ENCODE measurements at places on chromosomes 13 and 19.

- ATAC-seq = peak; percentile 34
Measured at GRCh38 chr13:21739771-21740170, 68.9 kb downstream of the FGF9 start.

GRCh38 chr19:3897936-3898335 lies 17.5 kb downstream of the ATCAY start:
- no peak for ATAC-seq

DNA sequence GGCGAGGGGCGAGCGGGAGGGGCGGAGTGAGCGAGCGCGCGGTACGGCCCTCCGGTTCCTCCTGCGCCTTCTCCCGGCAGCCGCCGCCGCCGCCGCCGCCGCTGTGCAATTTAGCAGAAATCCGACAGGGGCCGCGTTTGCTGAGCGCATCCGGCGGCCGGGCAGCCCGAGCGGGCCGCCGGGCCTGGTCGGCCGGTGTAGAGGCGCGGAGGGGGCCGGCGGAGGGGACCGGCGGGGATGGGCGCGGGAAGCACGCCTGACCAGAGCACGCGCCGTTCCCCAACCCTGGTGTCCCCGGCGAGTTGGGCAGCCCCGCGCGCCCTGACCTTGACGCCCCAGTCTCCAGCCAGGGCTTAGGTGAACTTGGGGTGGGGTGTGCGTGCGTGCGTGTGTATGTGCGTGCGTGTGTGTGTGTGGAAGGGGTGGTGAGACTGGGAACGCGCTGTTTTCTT lies 144.5 kb upstream of the ZNF536 start:
- peak; percentile 58 for ATAC-seq

- no peak for ATAC-seq
Measured at GRCh38 chr13:84279166-84279565, 396.9 kb upstream of the SLITRK1 start.

- ATAC-seq = no peak
Measured at GRCh38 chr13:92197669-92198068, 799.2 kb downstream of the GPC5 start.

DNA sequence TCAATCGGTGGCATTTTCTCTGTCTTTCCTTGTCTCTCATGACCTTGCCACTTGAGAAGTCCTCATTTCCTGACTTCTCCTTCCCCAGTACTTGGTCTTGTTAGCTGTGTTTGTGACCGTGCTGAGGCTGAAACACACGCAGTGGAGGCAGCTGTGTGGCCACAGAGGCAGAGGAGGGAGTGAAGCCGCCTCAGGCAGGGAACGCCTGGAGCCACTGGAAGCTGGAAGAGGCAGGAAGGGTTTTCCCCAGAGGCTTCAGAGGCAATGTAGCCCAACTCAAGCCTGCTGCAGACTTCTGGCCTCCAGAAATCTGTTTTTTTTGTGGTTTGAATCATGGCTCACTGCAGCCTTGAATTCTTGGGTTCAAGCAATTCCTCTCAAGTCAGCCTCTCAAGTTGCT lies 29.2 kb upstream of the ARGLU1 start:
- no peak for ATAC-seq

GRCh38 chr19:3733549-3734309 lies 25.5 kb downstream of the TJP3 start:
- ATAC-seq = no peak

DNA sequence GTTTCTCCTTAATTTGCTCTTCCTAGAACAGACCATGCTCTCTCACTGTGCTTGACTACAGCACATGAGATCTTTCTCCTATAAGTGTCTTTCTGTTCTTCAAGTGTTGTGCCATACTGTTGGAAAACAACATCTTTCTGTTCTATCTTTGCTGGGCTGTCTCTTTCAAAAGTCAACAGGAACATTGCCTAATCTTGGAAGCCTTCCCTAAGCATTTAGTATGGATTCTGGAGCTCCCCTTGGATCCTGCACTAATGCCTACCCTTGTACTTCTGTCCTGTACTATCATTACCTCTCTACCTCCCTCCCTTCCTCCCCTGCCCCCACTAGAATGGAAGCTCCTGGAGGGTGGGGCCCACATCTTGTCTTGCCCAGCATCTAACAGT lies 26.8 kb downstream of the STARD13 start:
- no peak for ATAC-seq

DNA sequence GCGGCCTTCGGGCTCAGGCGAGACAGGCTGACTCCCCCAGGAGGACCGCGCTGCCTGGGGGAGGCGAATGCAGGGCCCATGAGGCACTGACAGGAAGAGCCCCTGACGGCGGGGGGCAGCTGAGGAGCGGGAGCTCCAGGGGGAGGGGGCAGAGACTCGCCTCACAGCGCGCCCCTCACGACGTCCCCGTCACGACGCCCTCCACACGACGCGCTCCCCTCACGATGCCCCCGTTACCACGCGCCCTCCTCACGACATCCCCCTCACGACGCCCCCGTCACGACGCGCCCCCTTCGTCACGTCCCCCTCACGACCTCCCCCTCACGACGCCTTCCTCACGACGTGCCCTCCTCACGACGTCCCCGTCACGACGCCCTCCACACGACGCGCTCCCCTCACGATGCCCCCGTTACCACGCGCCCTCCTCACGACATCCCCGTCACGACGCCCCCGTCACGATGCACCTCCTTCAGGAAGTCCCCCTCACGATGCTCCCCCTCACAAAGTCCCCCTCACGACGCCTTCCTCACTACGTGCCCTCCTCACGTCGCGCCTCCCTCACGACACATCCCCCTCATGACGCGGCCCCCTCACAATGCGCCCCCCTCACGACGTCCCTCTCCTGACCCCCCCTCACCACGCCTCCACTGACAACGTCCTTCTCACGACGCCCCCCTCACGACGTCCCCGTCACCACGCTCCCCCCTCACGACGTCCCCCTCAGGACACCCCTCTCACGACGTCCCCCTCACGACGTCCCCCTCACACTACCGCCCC lies 99.6 kb downstream of the ING1 start:
- ATAC-seq = no peak

- no peak for ATAC-seq
Measured at GRCh38 chr13:32019612-32020233, 11.9 kb upstream of the FRY start.

DNA sequence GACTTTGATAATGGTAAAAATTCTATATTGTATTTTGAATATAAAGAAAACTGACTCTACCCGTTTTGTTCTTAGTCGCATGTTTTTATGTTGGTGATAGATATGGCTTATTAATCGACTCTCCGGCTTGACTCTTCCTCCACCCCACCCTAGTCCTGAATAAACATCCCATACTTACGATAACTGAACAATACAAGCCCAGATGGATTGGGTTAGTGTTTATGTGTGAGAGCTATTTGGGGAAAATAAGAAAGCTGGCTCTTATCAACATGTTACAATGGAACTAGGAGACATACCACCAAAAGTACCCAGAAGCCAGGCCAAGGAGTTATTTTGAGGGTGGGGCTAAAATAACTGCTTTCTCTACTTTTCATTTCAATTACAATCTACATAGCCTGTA lies 796.3 kb downstream of the DIAPH3 start:
- ATAC-seq = no peak

GRCh38 chr13:25372284-25373081 lies 709 bp downstream of the ATP8A2 start:
- ATAC-seq = peak; percentile 84

- ATAC-seq = no peak
Measured at GRCh38 chr13:42777467-42777866, 3.9 kb upstream of the FAM216B start.

DNA sequence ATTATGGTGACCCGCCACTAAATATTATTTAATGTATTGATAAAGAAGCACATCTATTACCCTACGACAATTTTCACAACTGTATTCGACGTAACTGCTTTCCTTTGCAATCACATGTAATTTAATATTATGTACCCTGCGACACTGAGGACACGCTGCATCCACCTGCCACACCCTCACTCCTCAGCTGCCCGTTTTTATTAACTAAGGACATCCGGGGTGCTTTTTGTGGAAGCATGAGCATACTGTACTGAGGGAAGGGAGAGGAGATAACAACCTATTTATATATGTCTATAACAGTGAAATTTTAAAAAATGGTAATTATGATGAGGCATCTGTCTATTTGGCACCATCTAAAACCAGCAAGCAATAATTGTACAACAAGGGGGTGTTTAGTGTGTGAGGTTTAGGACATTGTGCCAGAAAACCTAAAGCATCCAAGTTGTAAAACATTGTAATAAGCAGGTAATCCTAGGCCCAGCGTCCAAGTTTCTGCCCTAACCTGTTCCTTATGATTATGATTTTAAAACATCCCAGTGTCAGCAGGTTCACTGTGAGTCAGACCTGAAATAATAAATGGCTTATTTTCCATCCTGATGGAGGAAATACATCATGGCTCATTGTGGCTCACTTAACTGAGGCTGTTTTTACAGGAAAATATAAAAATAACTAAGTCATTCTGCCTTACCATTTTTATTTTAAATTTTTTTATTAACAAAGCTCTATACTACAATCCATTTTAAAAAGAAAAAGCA lies 56.3 kb downstream of the FOXO1 start:
- ATAC-seq = no peak

DNA sequence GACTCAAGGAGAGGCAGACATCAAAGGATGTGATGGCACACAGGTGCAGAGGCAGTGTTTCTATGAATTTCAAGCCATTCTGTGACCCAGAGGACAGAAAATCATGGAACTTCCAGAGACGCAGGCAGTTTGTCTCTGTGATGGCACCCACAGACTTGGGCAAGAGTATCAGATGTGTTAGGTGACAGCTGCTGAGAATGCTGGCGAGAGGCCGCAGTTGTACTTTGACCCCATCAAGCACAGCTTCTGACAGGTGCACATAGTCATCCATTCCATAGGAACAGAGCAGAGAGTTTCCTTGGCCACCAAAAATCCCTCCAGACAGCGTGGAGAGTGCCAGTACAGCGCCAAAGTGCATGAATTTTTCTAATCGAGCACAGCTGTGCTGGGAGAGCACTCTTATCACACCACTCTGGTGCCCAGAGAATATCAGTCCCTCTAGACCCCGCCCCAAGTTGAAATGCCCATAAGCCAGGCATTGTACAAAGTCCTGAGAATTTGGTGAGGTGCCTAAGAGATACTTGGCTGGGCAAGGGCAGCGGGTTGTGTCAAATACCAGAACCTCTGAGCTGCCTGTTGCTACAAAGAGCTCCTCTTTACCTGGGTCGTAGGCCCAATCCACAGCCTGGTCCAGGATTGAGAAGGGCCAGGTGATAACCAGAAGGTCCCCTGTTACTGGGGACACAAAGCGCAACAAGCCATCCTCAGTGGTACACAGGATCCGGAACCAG lies 12.4 kb downstream of the WDR87 start:
- no peak for ATAC-seq

DNA sequence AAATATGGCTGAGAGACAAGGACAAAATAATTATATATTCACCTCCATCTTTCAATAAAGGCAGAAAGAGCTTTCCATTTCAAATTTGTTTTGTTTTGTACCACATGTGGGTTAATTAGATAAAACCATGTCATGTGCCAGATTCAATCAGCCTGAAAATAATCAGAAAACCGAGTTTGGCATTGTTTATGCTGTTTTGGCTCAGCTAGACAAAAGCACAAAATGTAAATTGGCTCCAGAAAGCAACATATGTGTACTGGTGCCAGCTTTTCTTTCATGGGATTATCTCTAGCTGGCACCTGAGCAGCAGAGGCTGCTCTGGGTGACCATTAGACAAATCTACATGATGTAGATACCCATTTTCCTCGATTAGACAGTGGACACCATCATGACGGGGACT lies 9.2 kb upstream of the DNAJC15 start:
- no peak for ATAC-seq

GRCh38 chr13:113623491-113624234 lies 34.3 kb downstream of the ATP4B start:
- no peak for ATAC-seq

DNA sequence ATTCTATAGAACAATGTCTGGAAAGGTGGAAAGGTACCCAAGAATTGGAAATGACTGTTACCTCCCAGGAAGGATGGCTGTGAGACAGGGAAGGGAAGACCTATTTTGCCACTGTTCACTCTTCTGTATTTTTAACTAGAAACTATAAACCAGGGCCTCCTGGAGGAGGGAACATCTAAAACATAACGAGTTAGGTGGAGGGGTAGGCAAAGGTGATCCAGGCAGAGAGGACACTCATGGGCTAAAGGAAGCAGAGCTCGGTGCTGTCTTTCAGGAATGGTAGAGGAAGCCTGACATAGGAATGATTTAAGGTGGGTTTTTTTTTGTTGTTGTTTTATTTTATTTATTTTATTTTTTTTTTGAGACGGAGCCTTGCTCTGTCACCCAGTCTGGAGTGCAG lies 5.8 kb downstream of the EIF3K start:
- ATAC-seq = no peak

- ATAC-seq = no peak
Measured at GRCh38 chr13:51006067-51006845, 96.7 kb downstream of the RNASEH2B start.

GRCh38 chr13:19726611-19727010 lies 56.1 kb downstream of the PSPC1 start:
- no peak for ATAC-seq

DNA sequence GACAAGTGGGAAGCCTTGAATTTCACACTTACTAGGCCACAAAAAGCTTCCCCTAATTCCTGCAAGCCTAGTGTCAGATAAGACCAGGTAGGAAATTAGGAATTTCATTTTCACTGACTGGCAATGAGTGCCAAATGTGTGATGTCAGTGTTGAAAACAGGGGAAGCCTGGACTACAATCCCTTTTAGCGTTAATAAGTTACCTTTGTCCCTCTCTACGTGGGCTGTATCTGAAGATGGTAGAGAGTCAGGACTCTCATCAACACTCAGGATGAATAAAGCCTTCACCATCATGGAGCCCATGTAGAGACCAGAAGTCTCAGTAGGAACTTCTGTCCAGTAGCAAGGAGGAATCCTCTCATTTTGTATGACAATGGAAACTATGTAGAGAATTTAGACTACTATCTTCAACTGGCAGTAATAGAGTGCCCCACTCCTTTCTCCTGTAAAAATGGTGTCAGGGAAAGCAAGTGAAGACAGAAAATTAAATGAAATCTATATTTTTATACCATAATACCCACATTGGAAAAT lies 324.1 kb upstream of the KLHL1 start:
- no peak for ATAC-seq

Data from motor neuron (in vitro differentiated cells).